ENCODE measurements at places on chromosomes 3 and 15.
A peak's percentile ranks its signal among the peaks of the same experiment; 100 is the strongest.

GRCh38 chr3:127112796-127113570, 79.9 kb upstream of the PRR23E start:
- DNase-seq = no peak

GRCh38 chr3:140686128-140686527, 8.3 kb downstream of the TRIM42 start:
- DNase-seq = no peak

- no peak for DNase-seq
Measured at GRCh38 chr3:156704370-156705036, 30.1 kb downstream of the TIPARP start.

DNA sequence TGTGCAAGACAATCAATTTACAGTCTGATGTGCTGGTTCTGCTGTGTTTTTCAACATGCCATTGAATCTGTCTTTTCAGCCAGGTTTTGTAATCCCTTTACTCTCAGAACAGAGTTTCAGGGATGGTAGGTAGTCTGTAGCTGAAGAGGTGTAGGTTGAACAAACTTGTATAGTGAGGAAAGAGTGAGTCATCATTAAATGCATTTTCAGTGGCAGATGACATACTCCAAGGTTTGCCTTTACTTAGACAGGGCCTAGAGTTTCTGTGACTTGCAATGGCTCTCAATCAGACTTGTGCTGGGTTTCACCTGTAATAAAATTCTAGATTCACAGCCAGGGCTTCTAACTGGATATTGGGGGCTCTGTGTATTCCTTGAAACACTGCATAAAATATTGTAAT, 94.6 kb downstream of the CYP19A1 start:
- no peak for DNase-seq

DNA sequence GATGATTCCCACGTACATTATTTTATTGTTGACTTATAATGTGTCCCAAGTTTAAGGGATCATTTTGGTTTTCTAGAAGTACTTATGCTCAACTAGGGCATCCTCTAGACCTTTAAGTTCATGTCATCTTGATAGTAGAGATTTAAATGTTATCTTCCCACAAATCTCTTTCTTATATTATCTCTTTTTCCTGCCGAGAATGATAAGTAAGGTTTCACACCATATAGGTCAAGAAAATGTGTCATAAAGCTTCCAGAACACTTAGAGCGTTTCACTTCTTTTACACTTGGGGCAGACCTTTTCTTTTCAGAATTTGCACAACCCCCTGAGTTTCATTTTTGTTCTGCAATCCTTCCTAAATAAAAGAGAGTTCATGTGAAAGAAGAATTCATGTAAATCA, 142.0 kb upstream of the CBLB start:
- DNase-seq = no peak

DNA sequence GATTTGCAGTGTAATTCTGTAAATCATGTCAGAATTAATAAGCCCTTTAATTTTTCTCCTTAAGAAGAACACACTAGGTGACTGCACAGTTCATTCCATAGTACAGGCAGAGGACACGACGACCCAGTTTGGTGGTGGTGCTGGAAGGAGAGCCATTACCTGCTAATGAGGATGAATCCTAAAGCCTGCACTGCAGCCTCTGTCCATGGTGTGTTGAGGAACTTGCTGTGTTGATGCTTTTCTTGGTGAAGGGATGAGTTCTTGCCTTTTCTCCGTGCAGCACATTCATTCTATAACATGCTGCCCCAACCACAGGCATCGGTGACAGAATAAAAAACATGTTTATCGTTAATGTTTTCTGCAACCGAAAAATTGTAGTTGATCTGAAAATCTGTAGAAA, 89.6 kb upstream of the VEPH1 start:
- DNase-seq = no peak

DNA sequence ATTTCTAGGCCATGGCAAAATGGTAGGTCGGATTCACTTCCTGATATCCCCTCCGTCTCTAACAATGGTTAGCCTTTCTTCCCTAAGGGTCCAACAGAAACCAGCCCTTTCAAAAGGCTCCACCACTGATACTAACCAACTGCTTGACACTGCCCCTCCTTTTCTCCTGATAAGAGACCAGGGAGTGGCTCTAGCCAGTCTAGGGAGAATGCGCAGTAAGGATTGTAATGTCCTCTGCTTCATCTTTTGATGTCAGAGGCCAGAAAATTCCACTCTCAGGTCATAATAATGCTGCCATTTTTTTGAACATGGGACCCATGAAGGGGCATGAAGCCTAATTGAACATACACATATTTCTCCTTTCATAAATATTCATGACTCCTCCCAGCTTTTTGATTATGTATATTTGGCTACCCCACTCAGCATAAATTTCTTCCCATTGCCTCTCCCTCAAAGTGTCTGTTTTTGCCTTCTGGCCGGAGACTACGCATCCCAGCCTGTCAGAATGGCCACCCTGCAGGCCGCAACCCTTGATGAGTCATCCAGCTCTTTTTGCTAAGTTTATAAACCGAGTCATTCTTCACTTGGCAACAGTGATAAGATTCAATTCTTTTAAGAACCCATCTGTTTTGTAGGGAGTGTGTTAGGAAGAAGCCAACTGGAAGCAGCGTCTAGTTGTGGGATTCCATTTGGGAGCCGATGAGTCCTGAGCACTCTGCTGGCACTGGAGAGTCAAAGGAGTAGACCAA, 189.0 kb upstream of the MCTP2 start:
- DNase-seq = peak; percentile 23

DNA sequence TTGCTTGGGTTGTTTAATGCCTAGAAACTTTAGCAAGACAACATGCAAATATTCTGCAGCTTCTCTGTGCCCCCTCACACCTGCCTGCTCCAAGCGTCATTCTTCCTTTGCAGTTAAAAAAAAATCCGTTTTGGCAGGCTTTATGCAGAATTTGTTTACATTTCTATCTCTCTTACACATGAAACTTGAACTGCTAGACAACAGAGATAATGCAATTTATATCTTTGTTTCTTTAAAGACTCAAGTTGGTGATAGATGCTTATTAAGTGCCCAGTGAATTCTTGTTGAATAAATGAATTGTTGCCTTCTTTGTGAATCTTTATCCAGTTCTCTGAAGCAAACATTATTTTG, 53.2 kb downstream of the CHST2 start:
- DNase-seq = no peak

GRCh38 chr3:17505856-17506255, 236.6 kb downstream of the TBC1D5 start:
- no peak for DNase-seq

GRCh38 chr3:49942651-49943050, 2.7 kb downstream of the RBM6 start:
- DNase-seq = no peak

- DNase-seq = no peak
Measured at GRCh38 chr3:8987226-8987625, 24.0 kb upstream of the RAD18 start.

GRCh38 chr3:30231277-30232141, 374.9 kb upstream of the TGFBR2 start:
- no peak for DNase-seq

DNA sequence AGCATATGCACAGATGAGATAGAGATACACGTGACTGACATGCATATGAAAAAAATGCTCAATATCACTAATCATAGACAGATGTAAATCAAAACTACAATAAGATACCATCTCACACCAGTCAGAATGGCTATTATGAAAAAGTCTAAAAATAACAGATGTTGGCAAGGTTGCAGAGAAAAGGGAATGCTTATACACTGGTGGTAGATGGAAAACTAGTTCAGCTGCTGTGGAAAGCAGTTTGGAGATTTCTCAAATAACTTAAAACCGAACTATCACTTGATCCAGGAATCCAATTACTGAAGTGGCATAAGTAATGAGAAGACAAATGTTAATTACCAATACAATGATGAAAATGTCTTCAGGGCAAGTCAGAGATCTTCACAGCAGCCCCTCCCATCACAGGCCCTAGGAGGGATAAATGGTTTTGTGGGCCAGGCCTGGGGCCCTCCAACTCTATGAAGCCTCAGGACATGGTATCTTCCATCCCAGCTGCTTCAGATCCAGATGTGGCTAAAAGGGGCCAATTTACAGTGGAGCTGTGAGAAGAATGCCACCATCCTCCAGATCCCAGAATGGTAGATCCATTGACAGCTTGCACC, 71.4 kb upstream of the PLSCR4 start:
- DNase-seq = no peak

DNA sequence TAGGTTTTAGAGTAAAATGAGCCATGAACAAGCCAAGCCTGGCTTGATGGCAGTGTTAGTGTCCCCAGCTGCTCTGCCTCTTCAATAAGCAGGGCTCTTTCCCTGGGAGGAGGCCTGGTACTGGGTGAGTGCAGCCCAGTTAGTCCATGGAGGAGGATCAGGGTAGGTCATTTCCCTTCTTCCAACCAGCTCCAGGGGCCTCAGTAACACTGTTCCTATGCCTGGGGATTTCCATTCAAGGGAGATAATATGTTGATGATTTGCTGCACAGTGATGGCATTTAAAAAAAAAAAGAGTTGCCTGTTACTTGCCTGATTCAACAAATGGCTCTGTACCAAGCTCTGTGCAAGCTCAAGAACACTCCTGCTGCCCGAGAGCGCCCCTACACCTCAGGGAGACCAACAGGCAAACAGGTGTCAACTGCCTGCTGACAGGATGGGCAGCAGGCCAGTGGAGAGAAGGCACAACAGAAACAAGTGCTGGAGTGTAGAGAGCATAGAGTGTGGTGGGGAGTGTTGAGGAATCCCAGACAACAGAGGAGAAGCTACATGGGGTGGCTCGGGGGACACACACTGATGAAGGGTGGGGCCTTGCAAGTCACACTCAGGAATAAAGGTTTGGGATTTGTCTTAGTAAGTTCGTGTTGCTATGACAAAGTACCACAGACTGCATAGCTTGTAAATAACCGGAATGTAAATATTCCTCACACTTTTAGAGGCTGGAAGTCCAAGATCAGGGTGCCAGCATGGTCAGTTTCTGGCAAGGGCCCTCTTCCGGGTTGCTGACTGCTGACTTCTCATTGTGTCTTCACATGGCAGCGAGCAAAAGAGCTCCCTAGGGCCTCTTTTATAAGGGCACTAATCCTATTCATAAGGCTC, 78.6 kb upstream of the PXYLP1 start:
- no peak for DNase-seq

DNA sequence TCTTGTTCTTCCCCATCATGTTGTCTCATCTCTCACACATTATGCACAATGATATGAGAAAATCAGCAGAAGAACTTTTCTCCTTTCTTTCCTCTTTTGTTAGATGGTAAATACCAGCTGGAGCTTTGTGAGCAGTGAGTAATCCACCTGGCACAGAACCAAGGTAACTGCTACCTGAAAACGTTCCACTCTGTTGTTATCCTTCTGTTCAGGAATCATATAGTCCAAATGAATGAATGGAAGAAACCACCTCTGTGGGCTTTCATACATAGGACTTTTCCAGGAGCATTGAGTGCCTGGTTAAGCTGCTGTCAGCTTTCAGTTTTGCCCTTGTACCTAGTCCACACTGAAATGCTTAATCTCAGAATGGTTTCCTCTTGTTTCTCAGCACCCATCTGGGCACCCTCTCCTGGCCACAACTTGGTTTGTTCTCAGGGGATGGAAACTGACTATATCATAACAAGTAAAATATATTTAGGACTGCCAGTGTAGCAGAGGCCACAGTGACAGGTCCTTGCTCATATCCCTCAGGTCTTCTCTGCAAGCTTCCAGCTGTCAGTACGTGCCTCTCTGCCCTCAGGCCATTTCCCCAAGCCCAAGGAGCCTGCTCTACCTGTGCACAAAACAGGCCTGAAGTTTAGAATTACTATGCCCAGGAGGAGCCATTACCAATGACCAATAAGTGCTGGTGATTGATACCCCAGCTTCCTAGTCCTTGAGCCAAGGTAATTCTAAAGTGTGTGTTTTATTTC, 23.5 kb upstream of the SLC4A7 start:
- DNase-seq = no peak

GRCh38 chr3:11115548-11115947, 38.7 kb upstream of the HRH1 start:
- DNase-seq = no peak

DNA sequence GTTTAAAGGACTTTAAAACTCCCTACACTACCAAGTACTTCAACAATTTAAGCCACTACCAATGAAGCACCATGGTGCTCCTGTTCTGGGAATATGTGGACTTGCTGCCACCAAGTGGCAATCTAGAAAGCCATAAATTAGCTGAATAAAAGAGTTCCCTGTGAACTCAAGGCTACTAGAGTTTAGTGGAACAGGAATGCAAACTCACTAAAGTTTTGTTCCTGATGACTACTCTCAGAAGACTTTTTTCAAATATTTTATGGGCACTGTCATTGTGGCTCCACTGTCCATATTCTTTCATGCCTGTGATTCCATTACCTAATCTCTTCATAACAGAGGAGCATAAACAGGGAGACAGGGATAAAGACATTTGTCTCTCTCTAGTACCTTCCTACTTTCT, 63.9 kb downstream of the TMCC1 start:
- peak; percentile 82 for DNase-seq

GRCh38 chr3:67228136-67228535, 230.0 kb downstream of the KBTBD8 start:
- DNase-seq = no peak

GRCh38 chr3:192899540-192899982, 18.1 kb downstream of the MB21D2 start:
- no peak for DNase-seq

DNA sequence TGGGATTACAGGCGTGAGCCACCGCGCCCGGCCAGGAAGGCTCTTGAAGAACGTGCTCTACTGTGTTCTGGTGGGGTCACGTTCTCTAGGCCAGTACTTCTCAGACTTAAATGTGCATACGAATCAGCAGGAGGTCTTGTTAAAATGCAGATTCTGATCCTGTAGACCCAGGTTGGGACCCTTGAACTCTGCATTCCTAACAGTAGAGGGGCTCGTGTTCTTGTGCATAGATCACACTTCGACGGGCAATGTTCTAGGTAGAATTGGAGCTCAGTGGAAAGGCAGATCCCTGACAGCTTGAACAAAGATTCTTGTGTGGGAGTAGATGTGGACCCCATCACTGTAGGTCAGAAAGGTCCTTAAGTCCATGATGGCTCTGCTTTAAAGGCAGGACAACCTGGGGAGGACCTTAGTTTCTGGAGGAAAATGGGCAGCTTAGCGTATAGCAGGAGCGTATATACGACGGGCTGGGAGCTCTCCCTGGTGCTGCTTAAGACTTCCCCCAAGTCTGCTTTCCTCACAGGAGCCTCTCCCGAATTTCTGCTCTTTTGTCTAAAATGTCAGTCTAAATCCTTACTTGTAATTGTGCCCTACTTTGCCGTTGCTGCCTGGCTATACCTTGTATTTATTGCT, 16.9 kb upstream of the FAM81A start:
- DNase-seq = no peak

Data from AG04450 (cell line).